ENCODE measurements at places on chromosomes 12 and 14.

DNA sequence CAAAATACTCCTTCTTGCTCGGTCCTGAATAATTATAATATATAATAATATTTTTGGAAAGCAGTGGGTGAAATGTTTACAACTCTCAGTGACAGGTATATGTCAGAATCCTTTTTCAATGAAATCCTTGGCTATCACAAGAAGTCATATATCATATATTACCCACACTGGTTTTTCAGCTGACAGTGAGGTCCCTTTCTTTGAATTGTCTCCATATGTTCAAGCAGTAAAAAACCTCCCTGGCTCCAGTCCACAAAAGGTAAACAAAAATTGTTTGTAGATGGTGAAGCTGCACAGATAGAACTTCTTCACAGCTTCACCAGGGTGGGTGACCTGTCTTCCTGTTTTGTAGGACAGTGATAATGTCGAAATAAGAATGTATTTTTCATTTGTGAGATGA, 44.0 kb downstream of the A2ML1 start:
- DNase-seq: no peak

- DNase-seq: no peak
Measured at GRCh38 chr14:92993302-92993701, 70.4 kb downstream of the CHGA start.

GRCh38 chr14:29486132-29486531, 441.5 kb downstream of the PRKD1 start:
- DNase-seq: no peak

DNA sequence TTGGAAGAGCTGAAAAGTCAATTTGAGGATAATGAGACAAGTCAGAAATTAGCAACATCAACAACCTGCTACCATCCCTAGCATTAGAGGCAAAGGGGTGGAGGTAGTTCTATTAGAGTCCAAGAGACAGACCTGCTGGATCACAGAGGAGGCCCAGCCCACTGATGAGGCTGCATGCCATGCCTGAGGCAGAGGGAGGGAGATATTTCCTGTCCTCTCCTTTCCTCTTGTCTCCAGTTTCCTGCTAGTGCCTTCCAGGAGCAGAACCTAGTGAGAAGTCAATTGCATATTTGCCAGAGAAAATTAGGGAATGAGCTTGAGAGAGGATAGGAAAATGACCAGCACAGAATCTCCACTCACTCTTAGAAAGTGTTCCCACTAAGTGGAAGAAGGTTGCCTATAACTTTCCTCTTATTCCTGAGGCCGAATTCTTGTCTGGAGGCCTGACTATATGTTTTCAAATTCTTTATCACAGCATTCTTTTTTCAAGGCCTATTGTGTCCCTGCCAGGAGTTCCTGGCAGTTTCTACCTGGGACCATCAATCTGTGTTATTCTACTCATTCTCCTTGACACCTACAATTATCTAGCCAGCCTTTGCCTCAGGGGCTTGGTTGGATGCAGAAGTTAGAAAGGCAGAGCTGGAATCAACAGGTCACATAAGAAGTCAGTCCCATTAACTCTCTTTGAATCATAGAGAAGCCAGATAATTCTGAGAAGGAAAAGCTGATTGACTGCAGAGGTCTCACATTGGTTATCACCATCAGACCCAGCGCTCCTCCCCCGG, 121.9 kb downstream of the EMP1 start:
- DNase-seq: no peak

GRCh38 chr14:51653775-51654532, 2.2 kb downstream of the FRMD6 start:
- DNase-seq: no peak

DNA sequence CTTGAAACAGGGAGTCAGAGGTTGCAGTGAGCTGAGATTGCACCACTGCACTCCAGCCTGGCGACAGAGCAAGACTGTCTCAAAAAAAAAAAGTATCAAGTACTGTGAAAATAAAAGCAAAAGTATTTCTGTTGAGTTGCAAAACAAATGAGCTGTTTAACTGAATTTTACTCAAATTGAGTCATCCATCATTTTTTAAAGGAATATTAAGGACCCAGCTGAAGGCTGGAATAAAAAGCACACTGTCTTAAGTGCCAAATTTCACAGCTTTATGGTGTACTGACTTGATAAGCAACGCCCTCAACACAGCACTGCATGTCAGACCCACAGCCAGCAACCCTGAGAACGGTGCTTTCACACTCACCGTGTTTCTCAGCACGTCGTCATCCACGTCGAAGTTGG, 57.9 kb downstream of the AMN start:
- DNase-seq: no peak

GRCh38 chr12:14403711-14404196, 38.3 kb downstream of the ATF7IP start:
- DNase-seq: no peak

GRCh38 chr14:28911521-28911920, 144.9 kb downstream of the FOXG1 start:
- no peak for DNase-seq

DNA sequence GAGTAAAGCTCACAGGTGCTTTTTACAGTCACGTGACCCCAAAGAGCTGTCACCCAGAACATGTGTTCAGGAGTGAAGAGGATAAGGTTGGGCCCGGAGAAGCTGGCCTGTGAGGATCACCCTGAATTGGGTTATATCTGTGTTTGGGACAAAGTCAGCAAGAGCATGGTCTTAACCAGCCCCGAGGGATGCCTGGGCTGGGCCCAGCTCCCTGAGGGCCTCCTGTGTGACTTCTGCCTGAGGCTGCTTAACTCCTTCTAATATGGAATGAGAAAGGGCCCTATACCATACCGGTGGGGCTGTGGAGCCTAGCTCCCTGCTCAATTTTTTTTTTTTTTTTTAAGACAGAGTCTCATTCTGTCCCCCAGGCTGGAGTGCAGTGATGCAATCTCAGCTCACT, 2.5 kb downstream of the CDCA4 start:
- no peak for DNase-seq

- DNase-seq: no peak
Measured at GRCh38 chr14:48193893-48194292, 518.5 kb upstream of the MDGA2 start.

DNA sequence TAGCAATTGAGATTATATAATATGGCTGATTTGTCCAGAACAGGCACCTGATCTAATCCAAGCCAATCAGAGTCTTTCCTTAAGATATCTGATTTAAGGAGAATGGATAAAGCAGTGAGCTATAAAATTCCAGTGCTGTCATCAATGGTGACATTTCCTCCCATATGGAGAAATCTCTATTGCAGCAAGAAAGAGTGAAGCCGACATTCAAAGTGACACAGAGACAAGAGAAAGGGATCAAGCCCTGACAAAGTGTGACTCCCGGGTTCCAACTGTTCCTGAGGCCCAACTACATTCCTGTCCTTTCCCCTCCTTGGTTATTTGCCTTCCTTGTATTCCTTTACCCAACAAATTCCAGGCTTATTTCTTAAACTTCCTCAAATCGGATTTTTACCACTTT, 430.0 kb upstream of the SOX5 start:
- no peak for DNase-seq

DNA sequence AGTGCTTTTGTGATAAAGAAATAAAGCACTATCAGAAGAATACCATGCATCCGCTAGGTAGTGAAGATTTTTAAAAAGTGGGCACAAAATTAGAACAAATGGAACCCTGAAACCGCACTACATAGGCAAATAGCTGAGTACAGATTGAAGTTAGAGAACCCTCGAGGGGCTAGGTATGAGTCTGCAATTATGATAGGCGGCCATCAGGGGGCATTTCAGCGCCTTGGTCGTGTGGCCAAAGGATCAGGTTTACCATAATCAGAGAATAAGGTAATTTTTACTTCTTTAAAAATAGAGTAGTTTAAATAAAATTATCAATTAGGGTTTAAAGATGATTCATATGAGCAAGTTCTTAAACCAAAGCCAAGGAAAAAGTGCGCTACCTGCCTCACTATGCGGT, 129.8 kb downstream of the TMX1 start:
- no peak for DNase-seq

DNA sequence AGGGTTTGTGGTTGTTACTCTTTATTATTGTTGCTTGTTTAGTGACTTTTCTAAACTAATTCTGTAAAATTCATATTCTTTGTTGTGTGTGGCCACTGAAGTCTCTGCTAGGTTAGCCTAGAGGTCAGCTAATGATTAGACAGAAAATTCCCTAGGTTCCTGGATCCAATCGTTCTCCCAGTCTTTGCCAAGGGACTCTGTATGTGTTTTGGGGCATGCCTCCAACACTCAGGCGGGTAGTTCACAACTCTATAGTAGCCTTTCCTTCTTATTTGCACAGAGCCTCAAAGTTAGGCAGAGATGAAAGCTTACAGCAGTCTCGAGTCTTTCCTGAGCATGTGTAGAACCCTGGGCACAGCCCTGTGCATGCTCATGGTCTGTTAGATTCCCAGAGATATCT, 32.7 kb upstream of the RIN3 start:
- DNase-seq: no peak

- DNase-seq: no peak
Measured at GRCh38 chr14:55136241-55136640, 7.2 kb downstream of the LGALS3 start.

DNA sequence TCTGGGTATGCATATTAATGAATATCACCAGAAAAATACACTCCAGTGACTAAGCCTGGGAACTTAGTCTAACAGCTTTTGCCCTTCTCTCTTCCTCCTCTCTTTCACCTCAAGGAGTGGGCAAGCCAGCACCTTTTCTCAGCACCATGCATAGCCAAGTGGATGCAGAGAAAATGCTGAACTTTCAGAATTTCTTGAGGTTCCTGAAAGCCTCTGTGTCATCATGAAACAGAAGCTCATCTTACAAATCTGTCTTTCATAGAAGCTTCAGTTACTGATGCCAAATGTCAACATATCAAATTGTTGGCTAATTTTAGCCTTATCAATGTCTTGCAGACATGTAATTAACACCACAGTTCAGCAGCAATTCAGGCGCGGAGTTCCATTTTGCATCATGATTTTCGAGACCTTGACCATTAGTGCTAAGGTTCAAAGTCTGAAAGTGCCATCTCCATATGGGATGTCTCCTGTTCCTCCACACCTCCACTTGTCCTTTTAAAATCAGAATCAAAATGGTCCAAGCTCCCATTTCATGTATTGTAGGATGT, 51.1 kb upstream of the RPH3A start:
- no peak for DNase-seq

GRCh38 chr14:32980178-32980901, 41.7 kb downstream of the NPAS3 start:
- no peak for DNase-seq

Measured in lower leg skin (tissue), 4 donors.